ENCODE measurements at places on chromosomes 7 and 10.

GRCh38 chr7:158750702-158751101 is 46.1 kb upstream of the NCAPG2 start:
- DNase-seq = no peak

DNA sequence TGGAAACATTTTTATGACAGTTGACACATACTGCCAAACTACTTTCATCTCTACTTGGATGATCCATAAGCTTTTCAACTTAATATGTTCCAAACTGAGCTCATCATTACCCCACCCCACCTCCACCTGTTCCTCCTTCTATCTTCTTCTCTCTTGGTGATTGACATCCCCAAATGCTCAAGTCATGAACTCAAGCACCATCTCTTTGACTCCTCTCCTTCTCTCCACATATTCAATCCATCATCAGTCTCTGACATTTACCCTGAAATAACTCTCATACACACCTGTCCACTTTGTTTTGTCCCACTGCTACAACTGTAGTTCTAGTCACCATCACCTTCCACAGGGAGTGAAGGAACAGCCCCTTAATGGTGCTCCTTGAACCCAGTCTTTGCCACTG is 43.3 kb downstream of the SGCE start:
- no peak for DNase-seq

DNA sequence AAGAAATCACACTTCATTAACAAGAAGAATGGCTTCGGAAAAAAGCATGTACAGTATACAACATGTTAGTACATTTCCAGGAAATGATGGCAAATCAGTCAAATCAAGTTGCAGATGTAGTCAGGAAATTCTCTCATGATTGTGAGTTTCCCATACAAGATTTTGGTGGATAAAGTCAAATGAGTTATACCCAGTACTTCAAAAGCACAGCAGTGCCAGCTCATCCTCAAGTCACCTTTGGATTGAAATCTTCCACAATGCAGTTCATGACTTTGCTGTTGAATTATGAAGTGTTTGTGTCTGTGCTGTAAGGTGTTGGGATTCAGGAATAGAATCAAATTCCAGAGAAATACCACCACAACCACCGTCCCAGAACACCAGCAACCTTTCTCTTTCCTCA is 301.3 kb upstream of the BMPER start:
- DNase-seq = no peak

- peak; percentile 19 for DNase-seq
Observed at GRCh38 chr7:111711426-111712065, 149.3 kb upstream of the IMMP2L start.

DNA sequence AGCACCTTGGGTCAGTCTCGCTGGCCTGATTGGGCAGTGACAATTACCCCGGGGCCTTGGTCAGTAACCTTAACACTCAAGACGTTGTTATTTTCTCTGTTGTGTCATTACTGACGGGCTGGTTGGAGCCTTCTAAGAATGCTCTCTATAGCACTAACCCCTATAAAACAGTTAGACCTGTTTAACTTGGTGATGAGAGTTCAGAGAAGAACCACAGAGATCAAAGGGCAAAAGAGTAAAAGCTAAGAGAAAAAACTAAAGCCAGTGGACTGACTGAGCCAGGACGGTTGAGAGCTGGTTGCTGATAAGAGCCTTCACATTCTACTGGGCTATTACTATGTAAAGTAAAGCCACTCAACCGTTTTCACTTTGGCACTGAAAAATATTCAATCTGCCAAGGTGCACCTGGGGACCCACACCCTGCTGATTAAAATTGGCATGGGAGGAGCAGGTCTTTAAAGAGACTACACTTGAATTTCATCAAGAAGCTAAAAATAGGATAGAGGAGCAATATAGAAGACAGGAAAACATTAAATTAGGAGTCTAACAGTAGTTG is 13.6 kb upstream of the ITGB1 start:
- DNase-seq = no peak

GRCh38 chr7:46454816-46455215 is 533.7 kb upstream of the IGFBP3 start:
- DNase-seq = no peak

DNA sequence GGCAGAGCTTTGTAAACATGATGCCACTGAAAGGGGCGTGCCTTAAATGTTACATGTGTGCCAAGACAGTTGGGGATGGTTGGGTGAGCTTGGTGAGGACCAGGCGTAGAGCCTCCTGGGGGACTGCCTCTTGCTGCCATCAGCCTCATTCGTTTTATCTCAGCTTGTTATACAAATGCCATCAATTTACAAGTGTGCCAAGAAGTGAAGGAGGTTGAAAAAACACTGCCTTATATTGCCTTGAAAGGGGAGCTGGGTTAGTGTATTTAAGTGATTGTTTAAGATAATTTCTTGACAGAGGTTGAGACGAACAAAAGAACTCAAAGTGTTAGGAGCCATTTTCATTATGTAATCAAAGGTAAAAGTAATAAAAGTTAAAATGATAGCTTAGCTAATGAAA is 354.7 kb downstream of the PHTF2 start:
- no peak for DNase-seq

GRCh38 chr7:92750447-92750839 is 85.9 kb downstream of the CDK6 start:
- DNase-seq = no peak

DNA sequence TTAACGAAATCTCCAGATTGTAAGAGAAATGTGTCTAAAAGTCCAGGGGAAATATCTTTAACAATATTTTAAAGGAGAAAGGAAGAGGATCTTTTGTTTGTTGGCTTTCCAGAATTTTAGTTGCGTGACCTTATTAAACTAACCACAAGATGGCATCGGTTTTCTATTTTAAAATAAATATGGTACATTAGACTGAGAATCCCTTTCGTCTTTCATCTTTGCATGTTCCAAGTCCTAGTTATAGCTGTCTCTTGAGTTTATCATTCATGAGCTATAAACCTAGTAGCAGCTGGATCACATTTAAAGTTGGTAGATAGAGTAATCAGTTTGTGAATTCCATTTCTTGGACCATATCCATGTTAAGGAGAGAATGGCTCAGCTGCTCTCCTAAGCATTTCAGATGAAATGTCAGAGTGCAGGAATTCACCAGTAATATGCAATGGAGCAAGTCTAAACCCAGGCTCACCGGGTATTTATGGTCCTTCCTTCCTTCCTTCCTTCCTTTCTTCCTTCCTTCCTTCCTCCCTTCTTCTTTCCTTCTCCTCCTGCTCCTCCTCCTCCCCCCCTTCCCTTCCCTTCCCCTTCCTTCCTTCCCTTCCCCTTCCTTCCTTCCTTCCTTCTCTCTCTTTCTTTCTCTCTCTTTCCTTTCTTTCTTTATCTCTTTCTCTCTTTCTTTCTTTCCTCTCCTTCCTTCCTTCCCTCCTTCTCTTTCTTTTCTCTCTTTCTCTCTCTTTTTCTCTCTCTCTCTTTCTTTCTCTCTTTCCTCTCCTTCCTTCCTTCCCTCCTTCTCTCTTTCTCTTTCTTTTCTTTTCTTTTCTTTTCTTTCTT is 57.8 kb upstream of the RAB18 start:
- DNase-seq = peak; percentile 72

DNA sequence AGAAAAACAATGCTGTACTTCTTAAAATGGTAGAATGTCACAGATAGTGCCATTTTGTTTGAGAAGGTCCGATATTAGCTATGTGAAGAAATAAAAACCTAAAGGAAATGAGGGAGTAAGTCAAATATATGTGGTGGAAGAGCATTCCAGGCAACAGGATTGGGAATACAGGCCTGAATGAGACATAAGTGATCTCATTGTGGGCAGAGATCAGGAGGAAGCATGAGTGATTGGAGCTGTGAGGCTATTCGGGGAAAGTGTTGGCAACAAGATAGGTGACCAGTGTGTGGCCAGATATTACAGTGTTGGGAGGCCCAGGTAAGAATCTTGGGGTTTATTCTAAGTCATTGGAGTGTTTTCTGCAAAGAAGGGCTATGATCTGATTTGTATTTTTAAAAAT is 41.3 kb upstream of the AGMO start:
- DNase-seq = no peak

- DNase-seq = no peak
Observed at GRCh38 chr10:98477861-98478260, 31.1 kb upstream of the HPS1 start.

DNA sequence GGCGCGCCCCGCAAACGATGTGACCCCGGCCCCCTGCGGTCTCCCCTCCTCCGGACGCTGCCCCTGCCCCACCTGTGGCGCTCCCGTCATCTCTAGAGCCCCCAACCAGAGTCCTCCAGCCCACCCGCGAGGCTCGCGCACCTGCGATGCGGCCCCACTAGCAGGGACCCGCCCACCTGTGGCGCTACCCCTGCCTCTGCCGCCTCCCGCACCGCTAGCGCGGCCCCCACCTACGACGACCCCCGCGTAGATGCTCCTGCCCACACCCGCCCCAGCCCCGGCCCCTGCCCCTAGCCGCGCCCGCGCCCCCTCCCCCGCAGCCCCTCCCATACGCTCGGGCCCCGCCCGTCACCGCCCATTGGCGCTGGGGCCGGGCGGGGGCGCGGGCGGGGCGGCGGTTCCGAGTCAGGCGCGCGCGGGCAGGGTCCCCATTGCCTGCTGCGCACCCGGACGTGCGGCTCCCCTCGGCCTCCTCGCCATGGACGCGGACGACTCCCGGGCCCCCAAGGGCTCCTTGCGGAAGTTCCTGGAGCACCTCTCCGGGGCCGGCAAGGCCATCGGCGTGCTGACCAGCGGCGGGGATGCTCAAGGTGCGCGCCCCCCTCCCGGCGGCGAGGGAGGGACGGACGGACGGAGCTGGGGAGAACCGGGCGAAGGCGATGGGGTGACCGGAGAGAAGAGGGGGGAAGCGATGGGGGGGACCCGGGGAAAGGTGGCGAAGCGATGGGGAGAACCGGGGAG is at the start of gene PFKP:
Gene PFKP, plus strand, starts transcription at position 431 of the 741 bp plus-strand sequence. Its CDS starts 48 bp downstream, at position 479.
- DNase-seq = peak; percentile 65
